ENCODE measurements at places on chromosomes 11 and 22.

GRCh38 chr11:2516276-2517015 lies 71.6 kb downstream of the KCNQ1 start:
- DNase-seq = no peak

DNA sequence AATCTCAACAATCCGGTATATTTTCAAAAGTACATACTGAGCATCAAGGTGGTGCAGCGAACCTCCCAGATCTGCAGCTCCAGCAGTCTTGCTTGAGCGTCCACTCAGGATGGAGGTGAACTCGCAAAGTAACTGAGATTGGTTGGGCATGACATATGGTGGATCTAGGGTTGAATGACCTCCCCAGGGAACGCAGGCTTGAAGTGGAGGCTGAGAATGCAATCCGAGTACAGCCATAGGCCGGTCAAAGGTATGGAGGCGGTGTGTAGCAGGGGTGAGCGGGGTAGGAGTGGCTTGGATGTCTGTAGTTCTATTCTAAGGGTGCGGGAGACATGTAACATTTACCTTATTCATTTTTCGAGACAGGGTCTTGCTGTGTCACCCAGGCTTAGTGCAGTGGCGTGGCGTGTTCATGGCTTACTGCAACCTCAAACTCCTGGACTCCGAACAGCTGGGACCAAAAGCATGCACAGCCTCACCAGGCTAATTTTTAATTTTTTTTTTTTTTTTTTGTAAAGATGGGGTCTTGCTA lies 631 bp upstream of the C22orf39 start:
- DNase-seq = peak; percentile 83

DNA sequence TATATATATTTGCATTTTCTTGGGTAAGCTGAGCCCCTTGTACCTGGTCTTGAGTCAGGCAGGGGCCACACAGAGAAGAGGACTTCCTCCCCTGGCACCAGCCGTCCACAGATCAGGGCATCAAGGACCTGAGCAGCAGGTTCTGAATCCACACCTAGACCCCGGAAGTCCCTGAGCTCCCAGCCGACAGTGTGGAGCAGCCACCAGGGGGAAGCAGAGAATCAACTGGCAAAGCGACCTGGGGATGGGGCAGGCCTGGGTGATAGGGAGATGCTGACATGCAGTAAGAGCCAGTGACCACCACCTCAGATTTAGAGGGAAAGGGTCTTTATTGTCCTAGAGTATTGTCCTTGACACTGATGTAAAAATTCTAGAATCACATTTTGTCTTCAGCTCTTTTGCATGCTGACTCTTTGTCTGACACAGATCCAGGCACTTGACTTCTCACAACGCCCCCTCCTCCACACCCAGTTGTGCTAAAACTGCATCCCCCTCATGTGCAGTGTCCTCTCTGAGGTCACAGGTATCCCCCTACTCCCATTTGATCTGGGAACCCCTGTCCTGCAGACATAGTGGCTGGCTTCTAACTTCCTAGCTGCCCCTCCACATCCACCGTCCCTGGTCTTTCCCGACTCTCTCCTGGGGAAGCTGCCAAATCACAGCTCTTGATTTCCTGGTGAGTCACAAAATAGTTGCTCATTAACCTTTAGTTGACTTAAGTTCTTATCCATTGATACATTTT lies 109.3 kb downstream of the GGTLC2 start:
- peak; percentile 88 for DNase-seq

DNA sequence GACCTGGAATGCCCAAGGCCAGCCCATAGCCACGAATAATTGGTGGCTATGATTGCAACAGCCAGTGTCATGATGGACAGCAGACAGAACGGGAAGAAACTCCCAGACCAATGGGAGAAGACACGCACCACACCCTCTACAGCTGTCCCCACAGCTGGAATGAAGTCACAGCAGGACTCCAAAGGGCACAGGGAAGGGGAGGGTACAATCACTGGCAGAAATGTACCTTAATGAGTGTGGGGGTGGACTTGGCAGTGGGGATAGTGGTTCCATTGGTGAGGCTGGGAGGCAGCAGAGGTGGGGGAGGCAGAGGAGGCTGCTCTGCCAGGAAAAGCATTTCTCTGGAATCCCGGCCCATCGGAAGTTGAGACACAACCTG lies 52.9 kb downstream of the SGSM3 start:
- no peak for DNase-seq

DNA sequence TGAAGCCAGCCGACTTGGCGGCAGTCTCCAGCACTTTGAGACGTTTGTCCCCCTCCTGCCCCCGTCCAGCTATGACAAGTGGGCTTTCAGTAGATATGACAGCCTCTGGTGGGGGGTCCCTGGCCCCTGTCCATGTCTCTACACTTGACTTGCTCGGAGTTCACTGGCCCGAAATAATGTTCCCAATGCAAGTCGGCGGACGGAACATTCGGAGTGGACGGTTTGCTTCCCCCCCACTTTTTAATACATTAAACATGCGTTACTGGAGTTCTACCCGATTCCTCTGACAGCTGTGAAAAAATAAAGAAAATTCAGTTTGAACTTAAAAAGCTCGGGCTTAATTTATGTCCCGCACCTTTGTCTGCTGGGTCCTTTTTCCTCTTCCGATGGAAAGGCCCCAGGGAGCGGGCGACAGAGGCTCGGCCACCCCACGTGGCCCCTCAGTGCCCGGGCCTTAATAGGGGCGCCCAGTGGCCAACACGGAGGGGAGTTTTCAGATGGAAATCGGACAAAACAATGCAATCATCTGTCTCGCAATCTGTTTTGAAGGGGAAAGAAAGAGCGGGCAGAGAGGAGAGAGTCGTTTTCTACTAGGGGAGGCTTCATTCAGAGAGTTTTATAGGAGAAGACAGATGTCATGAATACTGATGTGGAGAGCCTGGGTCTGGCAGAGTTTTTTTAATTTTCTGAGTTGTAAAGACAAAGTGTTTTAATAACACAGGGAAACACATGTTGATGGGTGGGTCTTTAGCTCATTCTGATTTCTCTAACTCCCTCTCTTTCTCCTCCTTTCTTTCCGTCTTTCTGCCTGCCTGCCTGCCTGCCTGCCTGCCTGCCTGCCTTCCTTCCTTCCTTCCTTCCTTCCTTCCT lies 50.2 kb downstream of the SMIM38 start:
- no peak for DNase-seq

GRCh38 chr11:18671246-18671645 lies 27.3 kb upstream of the TMEM86A start:
- no peak for DNase-seq

- DNase-seq = no peak
Measured at GRCh38 chr11:120814531-120815318, 209.2 kb upstream of the TBCEL start.

DNA sequence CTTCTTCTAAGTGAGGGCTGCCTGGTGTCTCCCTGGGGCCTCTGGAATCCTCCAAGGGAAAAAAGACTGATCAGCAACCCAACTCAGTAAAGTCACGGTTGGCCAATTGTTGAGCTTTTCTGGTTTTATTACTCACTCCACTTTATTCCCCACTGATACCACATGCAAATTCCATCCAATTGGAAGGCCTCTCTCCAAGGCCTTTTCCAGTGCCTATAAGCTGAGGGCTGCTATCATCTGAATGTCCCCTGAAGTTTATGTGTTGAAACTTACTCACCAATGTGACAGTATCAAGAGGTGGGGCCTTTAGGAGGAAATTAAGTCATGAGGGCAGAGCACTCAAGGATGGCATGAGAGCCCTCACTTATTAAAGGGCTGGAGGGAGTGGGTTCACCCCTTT lies 463.3 kb downstream of the BUD13 start:
- no peak for DNase-seq

GRCh38 chr22:44143105-44143474 lies 37.6 kb upstream of the PARVG start:
- no peak for DNase-seq

DNA sequence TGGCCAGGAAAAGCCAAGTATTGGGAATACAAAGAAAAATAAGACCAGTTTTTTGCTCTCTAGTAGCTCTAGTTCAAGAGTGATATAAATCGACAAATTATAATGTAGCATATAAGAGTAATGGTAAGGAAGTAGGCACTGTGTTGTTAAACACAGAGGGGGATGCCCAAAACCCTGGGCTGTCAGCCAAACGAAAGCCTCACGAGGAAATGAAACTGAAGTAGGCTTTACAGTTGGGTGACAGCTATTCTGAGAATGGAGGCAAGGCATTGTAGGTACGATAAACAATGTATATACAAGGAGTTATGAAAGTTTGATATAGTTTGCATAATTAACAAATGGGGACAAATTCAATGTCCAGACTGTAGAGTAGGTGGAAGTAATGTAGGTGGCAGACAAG lies 176.4 kb downstream of the FAM181B start:
- no peak for DNase-seq

- no peak for DNase-seq
Measured at GRCh38 chr11:119622454-119623143, 106.4 kb downstream of the NECTIN1 start.

- no peak for DNase-seq
Measured at GRCh38 chr11:126733685-126734084, 266.9 kb downstream of the KIRREL3 start.

DNA sequence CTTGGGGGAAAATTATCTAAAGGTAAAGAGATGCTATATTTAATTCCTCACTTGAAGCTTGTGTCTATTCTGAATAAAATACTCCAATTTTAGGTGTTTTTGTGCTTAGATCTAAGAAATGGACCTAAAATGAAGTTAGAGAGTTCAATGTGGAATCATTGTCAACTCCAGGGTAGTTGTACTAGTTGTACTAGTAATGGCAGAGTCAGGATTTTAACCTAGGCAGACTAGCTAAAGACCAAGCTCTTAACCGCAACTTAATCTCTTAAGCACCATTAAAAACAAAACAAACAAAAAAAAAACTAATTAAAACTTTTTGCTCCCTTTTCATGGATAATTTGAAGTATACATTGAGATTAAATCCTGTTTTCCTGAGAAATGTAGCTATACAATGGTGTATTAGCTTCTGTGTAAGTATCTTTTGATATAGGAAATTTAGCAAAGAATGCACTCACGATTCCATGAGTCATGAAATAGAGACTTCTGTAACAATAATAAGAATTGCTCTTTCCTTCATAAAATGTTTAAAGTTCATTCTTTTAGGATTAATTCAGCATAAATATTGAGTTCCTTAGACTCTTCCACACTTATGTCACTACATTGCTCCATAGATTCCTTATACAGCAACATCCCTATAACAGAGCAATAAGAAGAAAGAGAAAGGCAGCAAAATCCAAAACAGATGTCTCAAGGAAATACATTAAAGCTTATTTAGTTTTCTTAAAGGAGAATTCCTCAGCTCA lies 26.5 kb upstream of the SOX6 start:
- DNase-seq = no peak

GRCh38 chr11:24934733-24935439 lies 438.0 kb downstream of the LUZP2 start:
- no peak for DNase-seq

DNA sequence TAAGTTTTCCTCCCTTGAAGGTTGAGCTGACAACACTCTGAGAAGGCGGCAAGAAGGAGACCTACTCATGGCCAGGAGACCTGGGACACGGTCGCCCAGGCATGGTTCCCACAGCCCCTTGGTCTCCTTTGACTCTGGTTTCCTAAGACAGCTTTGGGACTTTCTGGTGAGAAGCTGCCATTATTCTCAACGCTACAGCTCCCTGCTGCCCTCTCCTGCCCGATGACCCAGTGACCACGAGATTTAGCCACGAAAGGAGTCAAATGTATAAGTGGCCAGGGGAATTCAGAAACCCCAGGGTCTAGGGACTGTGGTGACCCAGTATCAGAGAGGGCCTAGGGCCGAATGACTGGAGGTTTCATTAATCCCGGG lies 699 bp upstream of the SDF2L1 start:
- no peak for DNase-seq

GRCh38 chr11:63499874-63500273 lies 6.0 kb upstream of the LGALS12 start:
- no peak for DNase-seq

- no peak for DNase-seq
Measured at GRCh38 chr22:31872209-31872608, 72.1 kb upstream of the YWHAH start.

- DNase-seq = no peak
Measured at GRCh38 chr11:115769891-115770290, 265.7 kb upstream of the CADM1 start.

DNA sequence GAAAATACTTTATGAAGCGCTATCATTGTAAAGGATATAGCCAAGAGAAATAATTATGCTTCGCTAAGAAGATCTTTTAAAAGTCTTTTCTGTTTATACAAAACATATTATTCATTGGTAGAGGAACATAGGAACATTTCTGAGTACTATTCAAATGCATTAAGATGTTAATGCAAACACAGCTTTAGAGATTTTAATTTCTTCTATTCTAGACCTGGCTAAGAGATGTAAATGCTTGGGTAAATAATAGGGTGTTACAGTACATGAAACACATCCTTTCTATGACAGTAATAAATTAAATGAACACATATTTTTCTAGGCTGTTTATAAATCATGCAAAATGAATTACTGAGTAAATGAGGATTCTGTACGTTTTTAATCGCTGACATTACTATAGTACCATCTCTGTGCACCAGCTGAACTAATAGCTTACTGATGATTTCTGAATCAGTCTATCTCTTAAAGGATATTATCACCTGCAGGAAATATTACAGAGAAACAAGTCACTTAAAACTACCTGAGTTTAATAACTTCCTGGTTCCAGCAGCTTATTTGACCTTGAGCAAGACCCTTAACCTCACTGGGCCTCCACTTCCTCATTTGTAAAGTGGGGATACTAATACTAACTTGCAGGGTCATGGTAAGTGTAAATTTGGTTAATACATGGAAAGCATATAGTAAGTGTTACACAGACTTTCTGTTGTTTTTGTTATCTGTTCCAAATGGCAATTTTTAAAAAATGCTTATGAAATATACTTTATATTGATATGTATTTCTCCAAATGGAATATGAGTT lies 344.9 kb downstream of the DYNC2H1 start:
- DNase-seq = no peak

- no peak for DNase-seq
Measured at GRCh38 chr11:46497498-46497897, 96.3 kb downstream of the AMBRA1 start.

DNA sequence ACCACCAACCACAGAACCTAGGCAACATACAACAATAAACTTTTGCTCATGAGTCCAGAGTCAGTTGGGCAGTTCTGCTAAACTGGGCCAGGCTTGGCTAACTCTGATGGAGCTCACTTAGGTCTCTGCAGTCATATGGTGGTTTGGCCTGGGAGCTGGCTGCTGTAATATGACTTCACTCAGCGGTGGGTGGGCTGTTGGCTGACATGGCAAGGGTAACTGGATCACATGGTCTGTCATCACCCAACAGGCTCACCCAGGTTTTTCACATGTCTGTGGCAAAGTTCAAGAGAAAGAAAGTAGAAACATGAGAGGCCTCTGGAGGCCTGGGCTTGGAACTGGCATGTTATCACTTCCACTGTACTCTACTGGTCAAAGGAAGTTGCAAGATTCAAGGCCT lies 43.2 kb upstream of the CLMP start:
- no peak for DNase-seq

- peak; percentile 97 for DNase-seq
Measured at GRCh38 chr11:18395735-18396504, 1.6 kb downstream of the LDHA start.

- DNase-seq = no peak
Measured at GRCh38 chr22:49047447-49047846, 780.2 kb downstream of the BRD1 start.

GRCh38 chr22:46366801-46367706 lies 31.5 kb downstream of the TRMU start:
- DNase-seq = no peak

GRCh38 chr11:62923601-62924411 lies 2.6 kb upstream of the CHRM1 start:
- no peak for DNase-seq

GRCh38 chr11:125674210-125674609 lies 6.4 kb downstream of the ACRV1 start:
- no peak for DNase-seq
